Right lobe of liver (tissue), 6 donors: ENCODE measurements at places on chromosomes 7 and 10.
A peak's percentile ranks its signal among the peaks of the same experiment; 100 is the strongest.

DNA sequence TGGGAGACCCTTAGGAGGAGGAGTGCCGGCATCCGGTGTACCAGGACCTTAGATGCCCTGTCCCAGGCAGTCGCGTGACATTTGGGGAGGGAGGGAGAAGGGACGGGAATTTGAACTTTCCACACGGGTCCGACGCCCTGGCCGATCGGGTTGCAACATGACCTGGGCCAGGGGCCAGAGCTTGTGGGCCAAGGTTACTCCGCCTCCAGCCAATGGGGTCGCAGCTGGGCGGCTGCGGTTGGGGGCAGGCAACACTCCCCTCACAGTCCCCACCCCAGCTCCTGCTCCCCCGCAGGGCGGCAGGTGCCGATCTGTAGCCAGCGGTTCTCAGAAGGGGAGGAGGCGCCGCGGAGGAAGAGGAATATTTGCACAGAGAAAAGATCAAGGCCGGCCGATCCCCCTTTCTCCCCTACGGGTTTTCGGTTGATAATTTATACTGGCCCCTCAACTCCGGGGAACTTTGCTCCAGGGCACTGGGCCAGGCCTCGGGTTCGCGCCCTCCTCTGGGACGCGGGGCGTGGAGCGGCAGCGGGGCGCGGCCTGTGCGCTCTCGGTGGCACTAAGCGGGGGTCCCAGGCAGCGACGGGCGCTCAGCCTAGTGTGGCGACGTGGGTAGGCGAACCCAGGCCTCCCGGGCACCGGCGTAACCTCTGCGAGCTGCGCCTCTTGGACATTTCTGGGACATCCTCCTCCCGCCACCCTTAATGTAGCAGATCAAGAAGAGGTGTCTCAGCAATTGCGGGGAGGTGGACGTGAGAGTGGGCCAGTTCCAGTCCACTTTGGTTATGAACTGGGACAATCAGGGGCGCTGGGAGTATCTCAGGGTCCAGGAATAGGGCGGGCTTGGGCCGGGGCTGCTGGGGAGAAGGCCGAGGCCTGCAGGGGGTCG, 1.2 kb downstream of the MLXIPL start:
- peak; percentile 97 for DNase-seq

DNA sequence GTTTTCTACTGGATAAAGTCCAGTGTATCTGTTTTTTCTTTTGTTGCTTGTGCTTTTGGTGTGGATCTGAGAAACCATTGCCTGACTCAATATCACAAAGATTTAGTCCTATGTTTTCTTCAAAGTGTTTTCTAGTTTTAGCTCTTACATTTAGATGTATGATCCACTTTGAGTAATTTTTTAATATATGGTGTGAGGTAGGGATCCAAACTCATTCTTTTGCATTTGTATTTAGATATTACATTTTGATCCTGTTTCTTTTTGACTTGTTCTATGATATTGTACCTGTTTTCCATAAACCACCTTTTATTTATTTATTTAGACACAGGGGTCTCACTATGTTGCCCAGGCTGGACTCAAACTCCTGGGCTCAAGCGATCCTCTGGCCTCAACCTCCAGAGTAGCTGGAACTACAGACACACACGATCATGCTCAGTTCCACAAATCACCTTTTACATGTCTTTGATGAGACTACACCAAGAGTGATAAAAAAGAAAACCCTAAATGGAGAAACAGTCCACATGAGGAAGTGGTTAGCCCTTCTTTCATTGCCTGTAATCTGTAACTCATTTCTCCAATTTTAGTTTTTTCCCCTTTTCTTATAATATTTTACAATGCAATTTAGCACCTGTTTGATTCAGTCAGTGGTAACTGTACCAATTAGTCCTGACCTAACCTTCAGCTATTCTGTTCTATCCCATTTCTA, 86.0 kb downstream of the SLC37A3 start:
- DNase-seq: no peak

DNA sequence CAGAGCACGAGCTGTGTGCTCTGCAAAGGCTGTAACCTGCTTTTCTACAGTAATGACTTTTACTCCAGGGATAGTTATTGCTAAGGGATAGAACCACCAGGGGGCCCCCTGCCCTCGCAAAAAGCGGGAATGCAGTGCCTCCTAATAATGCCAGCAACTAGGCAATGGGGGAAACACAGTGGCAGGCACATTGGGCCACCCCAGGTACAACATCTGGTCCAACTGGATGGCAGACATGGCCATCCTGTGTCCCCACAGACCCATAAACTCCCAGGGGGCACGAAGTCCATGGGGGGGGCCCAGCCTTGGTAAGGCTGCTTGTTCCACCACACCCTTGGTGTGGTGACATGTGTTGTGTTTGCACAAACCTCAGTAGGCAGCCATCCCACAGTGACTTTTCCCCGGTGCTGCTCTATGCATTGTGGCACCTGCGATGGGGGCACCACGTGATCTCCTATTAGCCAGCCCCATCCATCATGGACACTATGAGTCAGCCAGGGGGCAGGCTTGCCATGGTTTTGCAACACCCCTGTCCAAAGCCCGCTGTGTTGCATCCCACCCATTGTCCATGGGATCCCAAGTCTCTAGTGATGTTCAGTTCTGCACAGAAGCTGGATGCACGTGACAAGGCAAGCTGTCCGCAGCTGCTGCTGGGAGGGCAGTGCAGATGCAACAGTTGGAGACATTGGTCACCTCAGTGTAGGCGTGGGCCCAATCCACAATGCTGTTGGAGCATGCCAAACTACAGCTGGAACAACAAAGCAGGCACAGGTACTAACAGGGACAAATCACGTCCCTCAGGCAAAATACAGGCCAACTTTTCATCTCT, 84.0 kb downstream of the ANLN start:
- DNase-seq: peak; percentile 40

GRCh38 chr7:137592232-137592896, 248.8 kb upstream of the PTN start:
- DNase-seq: peak; percentile 46

DNA sequence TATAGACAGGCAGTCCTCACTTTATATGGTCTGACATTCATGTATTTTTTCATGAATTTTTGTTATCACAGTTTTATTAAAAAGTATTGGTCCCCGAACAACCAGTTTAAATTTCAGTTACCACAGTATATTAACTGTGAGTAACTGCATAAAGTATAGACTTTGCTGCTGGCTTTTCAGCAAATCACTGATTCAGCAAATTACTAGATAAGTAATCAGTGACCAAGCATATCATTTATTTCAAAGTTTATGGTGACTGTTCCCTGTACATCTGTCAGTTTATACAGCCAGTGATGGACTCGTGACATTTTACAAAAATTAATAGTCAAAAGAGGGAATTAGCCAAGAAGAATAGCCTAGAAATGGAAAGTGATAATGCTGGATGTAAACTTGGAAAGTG, 266.7 kb upstream of the CHRM2 start:
- no peak for DNase-seq
